Activated CD8-positive, alpha-beta memory T cell treated with anti-CD3 and anti-CD28 coated beads for 4 hours (primary cell): ENCODE measurements at places on chromosomes 3 and 15.

- DNase-seq = no peak
Observed at GRCh38 chr3:119485563-119485962, 12.8 kb upstream of the TIMMDC1 start.

- no peak for DNase-seq
Observed at GRCh38 chr3:180802837-180803236, 109.6 kb upstream of the FXR1 start.

DNA sequence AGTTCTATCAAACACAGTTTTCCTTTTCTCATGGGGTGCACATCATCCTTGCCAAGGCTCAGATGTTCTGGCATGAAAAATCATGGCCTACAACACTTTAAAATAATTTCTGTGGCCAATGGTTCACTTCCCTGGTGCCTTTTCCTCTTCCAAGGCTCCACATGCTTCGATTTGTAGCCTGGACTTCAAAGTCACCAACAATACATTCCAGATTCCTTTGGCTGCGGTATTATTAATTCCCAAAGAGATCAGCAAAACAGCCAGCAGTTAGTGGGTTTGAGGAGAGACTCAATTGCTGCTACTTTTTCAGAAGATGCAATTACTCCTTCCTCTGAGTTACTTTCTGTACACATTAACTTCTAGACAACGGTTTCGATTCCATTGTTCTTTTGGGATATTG is 80.3 kb upstream of the CCDC80 start:
- DNase-seq = no peak

- no peak for DNase-seq
Observed at GRCh38 chr3:144063306-144063705, 91.7 kb downstream of the DIPK2A start.

DNA sequence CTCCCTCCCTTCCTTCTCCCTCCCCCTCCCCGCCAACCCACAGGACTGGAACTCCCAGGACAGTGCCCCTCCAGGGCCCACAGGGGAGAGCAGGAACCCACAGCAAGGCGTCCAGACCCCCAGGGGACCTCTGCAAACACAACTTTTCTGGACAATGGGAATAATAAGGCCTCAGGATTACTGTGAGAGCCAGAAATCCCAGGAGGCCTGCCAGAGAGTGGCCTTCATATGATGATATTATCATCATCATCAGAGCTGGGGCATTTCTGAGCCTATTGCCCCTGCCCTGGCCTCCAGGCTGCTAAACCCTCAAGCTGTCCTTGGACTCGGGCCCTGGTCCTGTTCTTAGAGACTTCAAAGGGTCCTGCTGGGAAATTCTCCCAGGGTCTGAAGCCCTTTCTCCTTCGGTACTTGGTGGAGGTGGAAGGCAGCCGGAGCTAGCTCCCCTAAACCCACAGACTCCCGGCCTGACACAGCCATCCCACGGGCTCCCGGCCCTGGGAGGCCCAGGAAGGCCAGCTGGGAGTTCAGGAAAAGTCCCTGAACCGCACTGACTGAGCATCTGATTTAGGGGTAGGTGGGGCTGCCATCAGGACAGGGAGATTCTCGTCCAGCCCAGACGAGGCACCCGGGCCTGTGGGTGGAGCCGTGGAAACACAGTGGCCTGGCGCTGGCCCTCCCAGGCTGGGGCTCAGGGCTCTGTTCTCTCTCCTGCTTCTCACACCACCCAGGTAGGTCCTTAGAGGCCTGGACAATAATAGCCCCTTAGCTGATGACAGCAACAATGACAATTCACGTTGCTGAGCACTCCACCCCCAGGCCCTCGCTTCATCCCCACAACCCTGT is 4.9 kb downstream of the CALML4 start:
- no peak for DNase-seq

DNA sequence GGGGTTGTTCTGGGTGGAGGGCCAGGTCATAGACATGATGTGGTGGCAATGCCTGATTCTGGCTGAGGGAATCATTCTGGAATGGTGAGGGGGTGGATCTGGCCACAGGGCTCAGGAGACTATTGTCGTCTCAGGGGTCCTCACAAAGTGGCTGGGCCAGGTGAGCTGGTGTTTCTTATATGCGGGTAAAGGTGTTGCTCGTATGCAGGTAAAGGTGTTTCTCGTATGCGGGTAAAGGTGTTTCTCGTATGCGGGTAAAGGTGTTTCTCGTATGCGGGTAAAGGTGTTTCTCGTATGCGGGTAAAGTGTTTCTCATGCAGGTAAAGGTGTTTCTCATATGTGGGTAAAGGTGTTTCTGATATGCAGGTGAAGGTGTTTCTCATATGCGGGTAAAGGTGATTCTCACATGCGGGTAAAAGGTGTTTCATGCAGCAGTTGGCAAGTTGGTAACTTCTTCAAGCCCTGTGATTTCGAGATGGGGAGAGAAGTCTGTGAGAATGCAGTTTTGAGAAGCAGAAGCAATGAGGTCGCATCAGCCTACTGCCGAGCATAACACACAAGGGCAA is 10.5 kb upstream of the MUC4 start:
- no peak for DNase-seq

GRCh38 chr15:73941871-73942635 is 15.8 kb downstream of the LOXL1 start:
- DNase-seq = no peak

- no peak for DNase-seq
Observed at GRCh38 chr3:184496933-184497332, 64.7 kb upstream of the EPHB3 start.

GRCh38 chr3:58685641-58686040 is 19.1 kb upstream of the FAM3D start:
- DNase-seq = no peak

GRCh38 chr3:134394380-134394779 is 20.1 kb upstream of the AMOTL2 start:
- no peak for DNase-seq

- DNase-seq = no peak
Observed at GRCh38 chr3:120894316-120895057, 13.5 kb upstream of the STXBP5L start.

- DNase-seq = no peak
Observed at GRCh38 chr15:78098131-78098755, 5.9 kb downstream of the SH2D7 start.

GRCh38 chr15:70853318-70853972 is 512 bp downstream of the LARP6 start:
- DNase-seq = no peak

GRCh38 chr3:113070681-113071113 is 79.9 kb downstream of the GTPBP8 start:
- no peak for DNase-seq

- no peak for DNase-seq
Observed at GRCh38 chr3:48428572-48429316, 1.1 kb downstream of the PLXNB1 start.

DNA sequence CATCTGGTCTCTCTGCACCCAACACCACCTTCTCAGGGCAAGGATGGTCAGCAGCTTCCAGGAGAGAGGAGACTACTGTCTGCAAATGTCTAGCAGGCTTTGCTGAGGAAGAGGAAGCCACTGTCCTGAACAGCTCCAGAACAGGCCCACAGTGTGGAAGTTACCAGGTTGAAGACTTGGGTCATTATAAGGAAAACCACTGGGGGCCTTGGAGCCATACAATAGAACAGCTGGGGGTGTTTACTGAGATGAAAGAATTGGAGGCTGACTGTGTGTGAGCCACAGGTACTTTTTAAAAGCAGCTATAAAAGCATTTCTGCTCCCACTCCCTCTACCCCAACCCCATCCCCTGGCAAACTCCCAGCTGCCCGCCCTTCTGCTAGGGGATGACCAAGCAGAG is 24.2 kb downstream of the SRGAP3 start:
- no peak for DNase-seq

DNA sequence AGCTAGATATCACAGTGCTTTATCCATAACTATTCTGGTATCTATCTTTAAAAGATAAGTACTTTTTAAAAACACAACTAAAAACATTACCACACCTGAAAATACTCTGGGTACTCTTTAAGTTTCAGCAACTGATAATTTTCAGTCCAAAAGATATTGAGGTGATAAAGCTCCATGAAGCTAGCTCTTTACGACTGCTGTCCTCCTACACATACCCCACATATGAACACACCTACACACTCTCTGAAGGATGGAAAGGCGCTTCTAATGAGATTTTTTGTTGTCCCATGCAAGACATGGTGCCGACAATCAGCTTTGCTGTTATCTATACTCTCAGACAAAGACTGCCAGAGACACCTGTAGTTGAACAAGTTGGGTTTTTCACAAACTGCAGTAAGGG is 19.1 kb upstream of the TM4SF4 start:
- no peak for DNase-seq

- no peak for DNase-seq
Observed at GRCh38 chr3:192684151-192684550, 43.2 kb downstream of the FGF12 start.

- no peak for DNase-seq
Observed at GRCh38 chr15:36275656-36276055, 303.8 kb upstream of the CDIN1 start.

DNA sequence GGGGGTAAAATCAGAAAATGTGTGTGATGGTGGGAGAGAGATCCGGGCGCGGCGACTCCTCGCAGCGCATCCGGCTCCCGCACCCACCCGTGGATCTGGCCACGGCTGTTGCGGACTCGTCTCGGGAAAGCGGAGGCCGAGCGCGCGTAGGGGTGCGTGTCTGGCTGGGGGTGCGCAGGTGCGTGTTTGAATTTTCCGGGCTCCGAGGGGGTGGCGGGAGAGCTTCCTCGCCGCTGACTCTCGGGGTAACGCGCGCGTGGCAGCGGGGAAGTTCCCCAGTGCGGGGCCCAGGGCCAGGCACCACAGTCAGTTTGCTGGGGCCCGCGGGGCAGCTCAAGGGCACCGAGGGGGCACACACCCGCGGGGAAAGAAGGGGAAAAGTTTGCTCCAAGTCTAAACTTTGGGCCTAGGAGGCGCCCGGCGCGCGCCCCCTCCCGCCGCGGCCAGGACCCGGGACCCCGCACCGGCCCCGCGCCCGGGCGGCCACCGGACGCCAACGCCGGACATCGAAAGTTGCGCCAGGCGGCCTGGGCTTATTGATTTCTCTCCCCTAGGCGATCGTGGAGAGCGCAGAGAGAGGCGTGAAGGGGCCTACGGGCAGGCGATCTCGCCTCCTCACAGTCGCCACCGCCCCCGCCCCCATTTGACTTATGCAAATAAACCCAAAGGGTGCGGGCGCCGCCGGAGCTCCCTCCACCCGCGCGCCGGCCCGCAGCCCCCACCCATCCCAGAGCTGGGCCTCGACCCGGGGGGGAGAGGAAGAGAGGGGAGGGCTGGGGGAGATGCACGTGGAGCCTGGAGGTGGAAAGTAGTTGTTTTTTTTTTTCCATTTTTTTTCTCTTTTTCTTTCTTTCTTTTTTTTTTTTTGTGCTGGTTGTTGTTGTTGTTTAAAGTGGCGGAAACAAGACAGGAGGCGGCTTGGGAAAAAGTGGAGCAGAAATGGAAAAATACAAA is 639 bp downstream of the FOXP1 start:
- DNase-seq = peak; percentile 61

GRCh38 chr3:102123590-102124190 is 274.4 kb downstream of the NFKBIZ start:
- no peak for DNase-seq

GRCh38 chr3:141236361-141236760 is 4.7 kb downstream of the PXYLP1 start:
- DNase-seq = no peak

GRCh38 chr3:57949344-57949743 is 58.9 kb upstream of the FLNB start:
- no peak for DNase-seq

DNA sequence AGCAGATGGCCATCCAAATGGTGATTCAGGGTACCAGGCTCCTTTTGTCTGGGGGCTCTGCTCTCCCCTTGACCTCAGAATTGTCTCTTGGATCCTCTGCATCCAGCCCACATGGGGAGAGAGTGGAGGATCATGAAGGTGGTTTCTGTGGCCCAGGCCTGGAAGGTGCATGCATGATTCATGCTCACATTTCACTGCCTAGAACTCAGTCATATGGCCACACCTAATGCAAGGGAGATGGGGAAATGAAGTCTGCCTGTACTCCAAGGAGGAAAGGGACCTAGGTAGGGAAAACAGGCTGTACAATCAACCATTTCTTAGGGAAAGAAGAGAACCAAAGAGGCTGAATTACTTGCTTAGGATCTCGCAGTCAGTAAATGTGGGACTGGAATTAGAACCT is 15.1 kb downstream of the HRG start:
- DNase-seq = no peak

DNA sequence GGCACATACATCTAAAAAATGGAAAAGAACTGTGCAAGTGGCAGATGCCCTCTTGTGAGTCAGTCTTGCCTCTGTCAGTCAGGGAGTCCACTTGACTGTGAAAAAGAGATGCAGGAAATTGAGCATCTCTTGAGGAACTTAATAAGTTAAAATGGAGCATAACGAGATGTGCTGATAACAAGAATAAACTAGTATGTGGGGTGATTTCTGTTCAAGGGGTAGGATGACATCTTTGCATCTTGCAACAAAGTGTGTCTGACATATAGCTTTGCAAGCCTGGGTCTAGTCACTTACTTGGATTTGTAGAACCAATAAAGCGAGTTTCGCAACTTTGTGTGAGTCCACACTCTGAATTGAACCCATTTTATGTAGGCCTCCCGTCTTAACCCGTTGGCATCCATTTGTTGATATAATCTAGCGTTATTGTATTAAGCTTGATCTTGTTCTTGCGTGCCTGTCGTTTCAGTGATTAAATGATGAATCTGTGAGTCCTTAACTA is 2.2 kb downstream of the USP3 start:
- no peak for DNase-seq

DNA sequence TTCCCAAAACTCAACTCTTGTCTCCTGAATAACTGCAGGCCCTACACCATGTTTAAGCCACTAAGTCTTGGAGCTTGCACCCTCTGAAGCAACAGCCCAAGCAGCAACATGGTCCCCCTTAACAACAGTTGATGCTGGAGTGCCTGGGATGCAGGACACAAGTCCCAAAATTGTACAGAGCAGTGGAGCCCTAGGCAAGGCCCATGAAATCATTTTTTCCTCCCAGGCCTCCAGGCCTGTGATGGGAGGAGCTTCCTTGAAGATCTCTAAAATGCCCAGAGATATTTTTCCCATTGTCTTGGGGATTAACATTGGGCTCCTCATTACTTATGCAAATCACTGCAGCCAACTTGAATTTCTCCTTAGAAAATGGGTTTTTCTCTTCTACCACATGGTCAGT is 311.9 kb upstream of the EPHA3 start:
- no peak for DNase-seq

GRCh38 chr3:174303907-174304560 is 555.1 kb upstream of the NAALADL2 start:
- DNase-seq = no peak
